Upper lobe of left lung (tissue), 6 donors: ENCODE measurements at places on chromosomes 6 and 20. TPM values are rescaled to one million over a fixed set of nuclear protein-coding genes. Genes with fewer than 3 reads are reported as not detected.

The MBOAT1 gene
- 12.3 TPM for total RNA-seq

The CYP21A2 gene
- 0.30 TPM for total RNA-seq

The TREML2 gene
- total RNA-seq = 0.67 TPM

The CLPSL1 gene
- not detected for total RNA-seq

The RBM24 gene
- 6.7 TPM for total RNA-seq

The TFB1M gene
- 14.7 TPM for total RNA-seq

The IPCEF1 gene
- total RNA-seq = 3.8 TPM

The PLN gene
- 3.8 TPM for total RNA-seq

The MARCKS gene
- 36.7 TPM for total RNA-seq
